Forelimb muscle (tissue), 1 donor: ENCODE measurements at places on chromosomes 2 and 18. TPM values are rescaled to one million over a fixed set of nuclear protein-coding genes. Genes with fewer than 3 reads are reported as not detected.

RAB6C gene
- polyA plus RNA-seq = 0.24 TPM

POMC gene
- 2.5 TPM for polyA plus RNA-seq

UGT1A8 gene
- polyA plus RNA-seq = not detected

MEMO1 gene
- polyA plus RNA-seq = 41.8 TPM

KIAA2012 gene
- 0.37 TPM for polyA plus RNA-seq

LAMA3 gene
- 2.4 TPM for polyA plus RNA-seq

CNTNAP5 gene
- polyA plus RNA-seq = 0.03 TPM

TTC32 gene
- polyA plus RNA-seq = 14.3 TPM

OR6B2 gene
- not detected for polyA plus RNA-seq

ARHGAP15 gene
- 8.1 TPM for polyA plus RNA-seq

CIDEA gene
- not detected for polyA plus RNA-seq

BBS5 gene
- 6.7 TPM for polyA plus RNA-seq

TSPYL6 gene
- 0.10 TPM for polyA plus RNA-seq

ILKAP gene
- 35.1 TPM for polyA plus RNA-seq

SGPP2 gene
- 1.2 TPM for polyA plus RNA-seq

SPR gene
- 5.5 TPM for polyA plus RNA-seq

C1QL2 gene
- polyA plus RNA-seq = not detected

ELOA2 gene
- not detected for polyA plus RNA-seq

KIF1A gene
- polyA plus RNA-seq = 3.6 TPM

CCDC68 gene
- 0.39 TPM for polyA plus RNA-seq

CREG2 gene
- polyA plus RNA-seq = 3.9 TPM

DSEL gene
- 11.9 TPM for polyA plus RNA-seq

GREB1 gene
- polyA plus RNA-seq = 10.2 TPM

SPDYA gene
- 1.2 TPM for polyA plus RNA-seq

CCDC138 gene
- polyA plus RNA-seq = 3.7 TPM
